Type B pancreatic cell (in vitro differentiated cells): ENCODE measurements at places on chromosomes 11 and 22. TPM values are rescaled to one million over a fixed set of nuclear protein-coding genes. Genes with fewer than 3 reads are reported as not detected.

GRCh38 chr22:47548953-47549740 is 786.7 kb downstream of the TBC1D22A start:
- DNase-seq, result peak; percentile 36

DNA sequence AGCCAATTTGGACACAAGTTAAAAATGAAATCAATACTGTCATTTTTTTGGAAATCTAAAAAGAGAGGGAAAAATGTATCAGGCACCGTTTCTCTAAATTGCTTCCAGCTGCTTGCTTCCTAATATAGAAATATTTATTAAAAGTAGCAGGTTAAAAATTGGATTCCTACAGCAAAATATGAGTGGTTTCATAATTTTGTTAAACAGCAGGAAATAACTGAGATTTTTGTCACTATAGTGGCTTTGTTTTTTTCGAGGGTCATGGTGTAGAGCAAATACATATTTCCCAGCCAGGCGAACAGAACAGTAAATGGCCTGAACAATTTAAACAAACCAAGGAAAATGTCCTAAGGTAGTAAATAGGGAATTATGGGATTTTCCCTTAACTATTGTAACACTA is 159.7 kb downstream of the DDX10 start:
- no peak for DNase-seq

Gene TMEM45B
- total RNA-seq, result 28.2 and 34.0 TPM in 2 replicates

Gene NAALADL1
- total RNA-seq, result 1.2 and 4.3 TPM in 2 replicates

- DNase-seq, result no peak
Observed at GRCh38 chr22:29707010-29707409, 12.8 kb upstream of the CABP7 start.

- no peak for DNase-seq
Observed at GRCh38 chr11:113177671-113178070, 136.7 kb upstream of the TTC12 start.

DNA sequence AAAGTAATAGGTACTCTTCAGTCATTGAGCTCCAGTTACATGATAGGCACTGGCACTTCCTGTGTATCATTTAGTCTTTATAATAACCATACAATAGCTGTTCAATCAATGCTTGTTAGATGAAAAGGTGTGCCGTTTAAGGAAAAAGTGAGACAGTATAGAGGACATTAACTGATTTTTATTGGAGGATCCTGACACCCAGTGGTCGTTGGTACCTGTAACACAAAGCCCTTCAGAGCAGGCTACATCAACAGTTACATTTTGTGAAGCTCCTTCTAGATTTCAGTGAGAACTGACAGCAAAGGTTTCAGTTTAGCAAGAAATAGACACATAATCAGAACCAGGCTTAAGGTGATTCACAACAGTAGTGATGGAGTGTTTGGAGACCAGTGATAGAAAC is 44.2 kb downstream of the CCDC81 start:
- no peak for DNase-seq

Gene RCE1
- total RNA-seq, result 25.0 and 29.9 TPM in 2 replicates

GRCh38 chr11:39434466-39434865 is 2025.0 kb downstream of the LRRC4C start:
- DNase-seq, result no peak

GRCh38 chr11:27064086-27064485 is 23.5 kb downstream of the BBOX1 start:
- DNase-seq, result no peak

DNA sequence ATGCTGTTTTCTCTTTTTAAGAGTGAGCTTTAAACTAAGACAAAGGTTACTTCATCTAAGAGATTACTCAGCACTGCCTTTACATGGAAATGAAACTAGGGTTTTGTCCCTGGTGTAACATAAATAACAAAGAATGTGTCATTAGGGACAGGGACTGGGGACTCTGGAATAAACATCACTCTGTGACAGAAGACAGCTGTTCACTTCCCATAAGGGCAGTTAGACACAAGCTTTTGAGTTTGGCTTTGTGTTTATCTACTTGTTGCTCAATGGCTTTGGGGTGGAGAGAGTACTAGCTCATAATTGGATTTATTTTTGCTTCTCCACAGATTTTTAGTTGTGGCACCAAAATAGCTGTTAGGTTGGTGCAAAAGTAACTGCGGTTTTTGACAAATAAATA is 154.5 kb downstream of the OR4C45 start:
- DNase-seq, result no peak

Gene UPB1
- 0.24 and 1.1 TPM in 2 replicates for total RNA-seq

Gene PTPRCAP
- total RNA-seq, result 1.1 and 2.0 TPM in 2 replicates

DNA sequence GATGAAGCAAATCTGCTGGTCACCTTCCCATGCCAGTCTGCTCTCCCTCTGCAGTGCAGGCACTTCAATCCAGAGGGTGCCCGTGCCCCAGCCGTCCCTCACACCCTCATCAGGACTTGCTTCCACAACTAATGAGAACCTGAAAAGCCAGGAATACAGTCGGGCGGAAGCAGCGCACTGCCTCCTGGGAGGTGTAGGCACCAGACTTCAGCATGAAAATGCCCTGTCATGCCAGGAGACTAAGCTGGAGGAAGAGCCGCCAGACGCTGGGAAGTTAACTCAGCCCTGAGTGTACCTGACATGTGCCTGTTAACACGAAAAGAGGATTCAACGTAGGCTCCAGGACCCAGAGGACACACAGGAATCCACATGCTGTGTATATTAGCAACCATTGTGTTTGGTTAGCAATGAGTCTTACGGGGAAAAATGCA is 40.1 kb upstream of the FLI1 start:
- DNase-seq, result no peak

Gene DAGLA
- 5.5 and 7.8 TPM in 2 replicates for total RNA-seq

Gene ROM1
- total RNA-seq, result 1.4 and 1.8 TPM in 2 replicates

- no peak for DNase-seq
Observed at GRCh38 chr11:4441515-4441914, 7.6 kb upstream of the OR52K2 start.

Gene HEPHL1
- 0.05 TPM in 1 of 2 replicates, not detected in the other for total RNA-seq

DNA sequence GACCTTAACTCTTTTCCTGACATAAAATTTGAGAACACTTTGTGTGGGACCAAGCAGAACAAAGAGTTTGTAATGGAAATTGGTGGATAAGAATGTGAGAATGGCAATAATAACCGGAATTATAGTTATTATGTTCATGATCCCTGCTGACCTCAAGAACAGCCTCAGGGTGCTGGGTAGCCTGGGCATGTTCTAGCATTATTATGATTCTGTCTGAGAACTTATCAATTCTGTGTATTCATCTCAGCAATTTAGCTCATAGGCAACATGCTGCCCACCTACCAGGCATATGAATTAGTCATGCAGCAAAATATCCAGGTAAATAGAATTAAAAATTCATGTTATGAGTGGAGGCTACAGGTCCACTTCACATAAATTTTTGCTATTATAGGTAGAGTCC is 61.9 kb downstream of the CTSC start:
- no peak for DNase-seq

DNA sequence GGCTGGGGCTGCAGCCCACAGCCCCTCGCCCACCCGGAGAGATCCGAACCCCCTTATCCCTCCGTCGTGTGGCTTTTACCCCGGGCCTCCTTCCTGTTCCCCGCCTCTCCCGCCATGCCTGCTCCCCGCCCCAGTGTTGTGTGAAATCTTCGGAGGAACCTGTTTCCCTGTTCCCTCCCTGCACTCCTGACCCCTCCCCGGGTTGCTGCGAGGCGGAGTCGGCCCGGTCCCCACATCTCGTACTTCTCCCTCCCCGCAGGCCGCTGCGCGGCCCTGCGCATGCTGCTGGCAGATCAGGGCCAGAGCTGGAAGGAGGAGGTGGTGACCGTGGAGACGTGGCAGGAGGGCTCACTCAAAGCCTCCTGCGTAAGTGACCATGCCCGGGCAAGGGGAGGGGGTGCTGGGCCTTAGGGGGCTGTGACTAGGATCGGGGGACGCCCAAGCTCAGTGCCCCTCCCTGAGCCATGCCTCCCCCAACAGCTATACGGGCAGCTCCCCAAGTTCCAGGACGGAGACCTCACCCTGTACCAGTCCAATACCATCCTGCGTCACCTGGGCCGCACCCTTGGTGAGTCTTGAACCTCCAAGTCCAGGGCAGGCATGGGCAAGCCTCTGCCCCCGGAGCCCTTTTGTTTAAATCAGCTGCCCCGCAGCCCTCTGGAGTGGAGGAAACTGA is 731 bp downstream of the GSTP1 start:
- no peak for DNase-seq

Gene INS
- 1,584 and 3,976 TPM in 2 replicates for total RNA-seq

GRCh38 chr11:41309716-41310115 is 149.7 kb downstream of the LRRC4C start:
- no peak for DNase-seq

DNA sequence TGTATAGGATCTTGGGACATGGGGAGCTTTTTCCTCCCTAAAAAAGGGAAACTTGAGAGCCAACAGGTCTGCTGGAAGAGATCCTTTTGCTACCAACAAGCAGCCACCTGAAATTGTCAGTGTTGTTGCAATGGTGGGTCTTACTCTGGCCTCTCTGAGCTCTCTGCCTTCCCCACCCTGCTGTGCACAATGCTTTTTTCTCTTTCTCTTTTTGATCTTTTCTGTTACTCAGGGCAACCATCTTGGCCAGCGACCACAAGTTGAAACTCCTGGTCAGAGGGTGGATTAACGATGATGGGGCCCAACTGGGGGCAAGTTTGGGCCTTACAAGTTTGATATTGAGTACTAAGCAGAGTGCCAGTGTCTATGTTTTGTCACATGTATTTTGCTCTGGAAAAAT is 155.8 kb downstream of the KIRREL3 start:
- no peak for DNase-seq
